ENCODE measurements at places on chromosomes 16 and 17. TPM values are rescaled to one million over a fixed set of nuclear protein-coding genes. Genes with fewer than 3 reads are reported as not detected.

- H3K27ac ChIP-seq, result peak overlapping the region; percentile 82
- H3K4me1 ChIP-seq, result peaks cover 38% of the 10 kb centered on the region
- H3K36me3 ChIP-seq, result peaks cover 4% of the 10 kb centered on the region
- DNase-seq, result peak; percentile 96
- H3K4me3 ChIP-seq, result peak overlapping the region; percentile 79
Observed at GRCh38 chr16:3457434-3458252, 14.2 kb downstream of the NAA60 start.

GRCh38 chr17:3983606-3984484 lies 19.6 kb upstream of the ATP2A3 start:
- H3K27me3 ChIP-seq, result no peaks in the 10 kb centered on the region
- H3K4me1 ChIP-seq, result peaks cover 2% of the 10 kb centered on the region
- H3K36me3 ChIP-seq, result no peaks in the 10 kb centered on the region
- no peak overlapping the region for H3K4me3 ChIP-seq
- DNase-seq, result no peak
- no peak overlapping the region for H3K27ac ChIP-seq

CACNG4 gene
- total RNA-seq, result 32.1 TPM

WSCD1 gene
- 16.1 TPM for total RNA-seq
